ENCODE measurements at places on chromosomes 13 and 19.
A peak's percentile ranks its signal among the peaks of the same experiment; 100 is the strongest.

- DNase-seq, result no peak
Measured at GRCh38 chr13:30848332-30849027, 57.6 kb upstream of the MEDAG start.

DNA sequence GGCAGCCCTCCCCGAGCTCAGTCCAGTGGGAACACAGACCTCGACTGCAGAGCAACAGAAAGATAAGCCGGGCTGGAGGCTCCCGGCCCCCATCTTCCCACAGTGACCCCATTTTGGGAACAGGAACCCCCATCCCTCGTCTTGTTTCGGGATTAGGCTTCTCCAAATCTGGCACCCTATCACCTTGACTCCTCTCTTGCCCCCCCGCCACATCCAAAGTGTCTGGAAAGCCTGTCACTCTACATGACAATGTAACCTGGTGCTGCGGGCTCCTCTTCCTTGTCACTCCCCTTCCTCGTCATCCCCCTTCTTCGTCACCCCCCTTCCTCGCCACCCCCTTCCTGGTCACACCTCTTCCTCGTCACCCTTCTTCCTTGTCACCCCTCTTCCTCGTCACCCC, 10.1 kb downstream of the PAK4 start:
- DNase-seq, result no peak

GRCh38 chr13:33931397-33932311, 113.7 kb downstream of the RFC3 start:
- DNase-seq, result peak; percentile 80

DNA sequence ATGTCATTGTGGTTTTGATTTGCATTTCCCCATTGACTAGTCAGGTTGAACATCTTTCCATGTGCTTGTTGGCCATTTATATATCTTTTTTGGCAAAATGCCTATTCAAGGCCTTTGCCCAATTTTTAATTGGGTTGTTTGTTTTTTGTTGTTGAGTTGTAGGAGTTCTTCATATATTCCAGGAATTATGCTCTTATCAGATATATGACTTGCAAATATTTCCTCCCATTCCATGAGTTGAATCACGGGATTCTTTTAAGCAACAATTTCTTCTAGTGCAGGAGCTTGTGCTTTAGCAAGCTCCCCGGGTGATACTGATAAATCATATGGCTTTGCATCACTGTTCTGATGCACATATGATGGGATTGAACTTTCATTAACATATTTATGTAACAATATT, 47.0 kb upstream of the FLT1 start:
- DNase-seq, result no peak

DNA sequence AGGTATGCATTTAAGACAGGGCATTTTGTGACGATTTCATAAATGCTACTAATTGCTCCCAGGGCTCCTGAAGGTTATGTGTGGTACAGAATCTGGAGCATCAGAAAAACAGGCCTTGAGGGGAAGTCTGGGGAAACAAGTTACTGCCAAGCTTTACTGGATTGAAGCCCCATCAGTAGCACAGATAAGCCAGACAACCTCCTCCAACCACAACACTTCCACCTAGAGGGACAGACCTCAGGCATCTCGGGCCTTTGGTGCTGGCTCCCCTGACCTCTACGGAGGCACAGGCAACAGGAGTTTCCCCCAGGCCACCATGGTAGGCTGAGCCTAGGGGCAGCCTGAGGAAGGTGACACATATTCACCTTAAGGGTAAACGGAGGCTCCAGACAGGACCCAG, 54.1 kb downstream of the ABCC4 start:
- DNase-seq, result no peak

DNA sequence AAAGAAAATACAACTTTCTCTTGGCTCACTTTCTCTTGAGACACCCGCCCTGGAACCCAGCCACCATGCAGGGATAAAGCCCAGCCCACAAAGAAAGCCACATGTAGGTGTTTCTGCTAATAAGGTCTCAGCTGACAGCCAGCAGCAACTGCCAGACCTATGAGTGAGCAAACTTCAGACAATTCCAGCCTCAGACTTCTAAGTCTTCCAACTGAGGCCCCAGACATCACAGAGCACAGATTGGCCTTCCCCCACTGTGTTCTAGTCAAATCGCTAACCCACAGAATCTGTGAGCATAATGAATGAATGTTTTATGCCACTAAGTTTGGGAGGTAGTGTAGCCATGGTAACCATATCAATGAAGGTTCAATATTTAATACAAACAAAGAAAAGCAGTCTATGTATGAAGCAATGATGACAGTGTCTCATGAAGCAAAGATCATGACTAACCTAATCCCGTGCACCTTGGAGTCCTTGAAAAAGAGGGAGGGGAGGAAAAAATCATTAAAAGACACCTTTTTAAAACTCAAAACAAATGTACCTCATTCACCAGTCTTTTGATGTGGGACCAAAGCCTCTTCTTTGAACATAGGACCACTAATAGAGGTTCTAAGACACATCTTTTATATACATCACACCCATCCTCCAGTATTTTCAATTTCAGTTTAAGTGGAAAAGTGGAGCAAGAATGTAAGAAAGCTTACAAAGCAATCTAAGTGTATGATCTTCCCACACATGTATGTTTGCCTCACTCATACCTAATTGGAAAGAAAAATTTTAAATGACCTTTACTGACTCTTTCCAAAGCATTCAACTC, 6.2 kb downstream of the MRPS31 start:
- DNase-seq, result no peak

DNA sequence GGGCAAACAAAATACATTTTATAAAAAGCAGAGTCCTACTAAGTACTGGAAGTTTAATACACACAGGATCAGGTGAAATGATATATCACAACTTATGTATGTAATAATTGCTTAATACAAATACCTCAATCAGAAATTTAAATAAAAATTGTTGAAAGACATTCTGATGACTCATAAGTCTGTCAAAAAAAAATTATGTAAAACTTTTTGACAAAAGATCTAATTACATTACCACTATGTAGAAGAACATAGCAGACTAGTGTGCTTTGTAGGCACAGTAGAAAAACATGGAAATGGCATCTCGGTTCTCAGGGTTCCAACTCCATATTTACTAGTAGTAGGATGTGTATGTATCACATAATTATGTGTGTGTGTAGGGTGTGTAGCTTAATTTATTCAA, 156.2 kb downstream of the DNAJC3 start:
- no peak for DNase-seq

DNA sequence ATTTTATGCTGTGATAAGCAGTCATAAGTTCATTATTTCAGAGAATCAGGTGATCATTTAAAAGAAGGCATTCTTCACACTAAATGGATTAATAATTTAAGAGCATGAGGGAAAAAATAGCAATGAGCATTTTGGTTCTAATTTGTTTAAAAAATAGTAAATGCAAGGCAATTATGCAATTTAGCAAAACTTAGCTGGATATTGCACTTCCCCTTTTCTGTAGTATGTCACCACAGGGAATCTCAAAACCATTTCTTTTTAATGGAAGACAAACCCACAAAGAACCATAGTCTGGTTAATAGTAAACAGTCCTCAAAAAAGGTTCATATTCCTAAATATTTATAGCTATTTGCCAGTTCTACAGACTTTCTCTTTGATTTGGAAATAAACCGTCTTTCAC, 30.2 kb downstream of the COG6 start:
- DNase-seq, result no peak

DNA sequence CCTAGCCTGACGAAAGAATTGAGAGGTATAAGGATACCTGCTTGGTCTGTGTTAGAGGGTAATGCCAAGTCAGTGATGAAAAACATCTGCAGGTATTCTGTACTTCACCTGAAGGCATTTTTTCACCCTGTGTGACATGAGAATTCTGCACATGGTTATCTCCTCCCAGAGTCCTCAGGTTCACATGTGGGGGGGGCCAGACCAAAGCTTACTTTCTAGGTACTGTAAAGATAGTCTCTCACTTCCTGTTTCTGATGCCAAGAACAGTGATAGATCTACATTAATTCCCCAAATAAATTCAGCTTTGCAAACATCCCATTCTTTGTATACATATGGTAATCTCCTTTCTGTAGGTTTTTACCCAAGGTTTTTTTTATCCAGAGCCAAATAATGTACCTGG, 53.4 kb downstream of the GPC6 start:
- DNase-seq, result no peak

DNA sequence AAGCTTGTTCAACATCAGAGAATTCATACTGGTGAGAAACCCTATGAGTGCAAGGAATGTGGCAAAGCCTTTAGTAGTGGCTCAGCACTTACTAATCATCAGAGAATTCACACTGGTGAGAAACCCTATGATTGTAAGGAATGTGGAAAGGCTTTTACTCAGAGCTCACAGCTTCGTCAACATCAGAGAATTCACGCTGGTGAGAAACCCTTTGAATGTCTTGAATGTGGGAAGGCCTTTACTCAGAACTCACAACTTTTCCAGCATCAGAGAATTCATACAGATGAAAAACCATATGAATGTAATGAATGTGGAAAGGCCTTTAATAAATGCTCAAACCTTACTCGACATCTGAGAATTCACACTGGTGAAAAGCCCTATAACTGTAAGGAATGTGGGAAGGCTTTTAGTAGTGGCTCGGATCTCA, 25.2 kb downstream of the ZNF383 start:
- DNase-seq, result no peak

DNA sequence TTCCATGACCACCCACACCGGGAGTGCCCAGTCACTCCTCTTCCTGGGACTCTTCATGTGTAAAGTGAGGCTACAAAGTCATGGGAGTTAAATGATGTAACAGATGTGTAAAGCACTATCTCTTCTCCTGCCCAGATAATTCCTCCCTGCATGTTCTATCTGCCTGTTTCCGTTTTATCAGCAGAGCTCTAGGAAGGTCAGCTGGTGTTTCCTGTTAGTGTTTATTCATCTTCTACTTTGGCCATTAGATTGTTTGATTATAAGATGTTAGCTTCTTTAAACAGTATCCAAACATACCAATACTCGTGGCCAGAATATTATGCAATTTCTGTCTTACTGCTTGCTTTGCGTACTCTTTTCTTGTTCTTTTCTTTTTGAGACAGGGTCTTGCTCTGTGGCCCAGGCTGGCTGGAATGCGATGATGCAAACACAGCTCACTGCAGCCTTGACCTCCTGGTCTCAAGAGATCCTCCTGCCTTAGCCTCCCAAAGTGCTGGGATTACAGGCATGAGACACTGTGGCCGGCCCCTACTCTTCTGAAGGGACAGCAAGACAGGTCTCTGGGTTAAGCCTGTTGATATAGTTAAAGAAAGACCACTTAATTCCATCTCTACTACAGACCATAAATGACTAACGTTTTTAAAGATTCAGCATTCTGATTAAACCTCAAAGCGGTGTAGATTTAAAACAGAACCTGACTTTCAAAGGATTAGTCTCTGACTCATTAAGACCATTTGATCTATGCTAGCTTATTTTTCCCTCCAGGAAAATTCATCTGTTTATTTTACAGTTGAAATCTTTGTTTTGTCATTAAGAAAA, 97.4 kb upstream of the AKAP11 start:
- no peak for DNase-seq

DNA sequence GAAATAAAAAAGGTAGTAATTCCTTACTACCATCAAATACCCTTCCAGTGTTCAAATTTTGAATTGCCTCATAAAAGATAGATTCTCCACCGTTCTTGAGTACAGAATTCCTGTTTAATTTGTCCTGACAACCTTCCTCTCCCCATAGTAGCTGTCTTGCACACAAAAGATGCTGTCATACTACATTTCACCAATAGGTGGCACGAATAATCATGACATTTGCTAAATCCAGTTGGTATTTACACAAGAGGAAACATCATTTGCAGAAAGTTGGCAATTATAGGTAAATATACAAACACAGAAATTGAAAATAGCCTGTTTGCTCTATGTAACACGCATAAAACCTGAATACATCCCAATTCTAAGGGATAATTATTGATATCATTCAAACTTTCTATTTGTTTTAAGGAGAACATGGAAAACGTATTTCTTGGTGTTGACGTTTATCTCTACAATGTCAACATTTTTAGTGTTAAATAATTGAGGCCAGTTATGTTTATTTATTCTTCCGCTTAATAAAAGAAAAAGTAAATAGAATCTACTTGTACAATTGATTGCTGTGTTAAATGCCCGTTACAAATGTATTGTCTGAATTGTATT, 58.3 kb upstream of the CLDN10 start:
- DNase-seq, result no peak

- peak; percentile 27 for DNase-seq
Measured at GRCh38 chr13:72221276-72221962, 354.4 kb upstream of the DACH1 start.

DNA sequence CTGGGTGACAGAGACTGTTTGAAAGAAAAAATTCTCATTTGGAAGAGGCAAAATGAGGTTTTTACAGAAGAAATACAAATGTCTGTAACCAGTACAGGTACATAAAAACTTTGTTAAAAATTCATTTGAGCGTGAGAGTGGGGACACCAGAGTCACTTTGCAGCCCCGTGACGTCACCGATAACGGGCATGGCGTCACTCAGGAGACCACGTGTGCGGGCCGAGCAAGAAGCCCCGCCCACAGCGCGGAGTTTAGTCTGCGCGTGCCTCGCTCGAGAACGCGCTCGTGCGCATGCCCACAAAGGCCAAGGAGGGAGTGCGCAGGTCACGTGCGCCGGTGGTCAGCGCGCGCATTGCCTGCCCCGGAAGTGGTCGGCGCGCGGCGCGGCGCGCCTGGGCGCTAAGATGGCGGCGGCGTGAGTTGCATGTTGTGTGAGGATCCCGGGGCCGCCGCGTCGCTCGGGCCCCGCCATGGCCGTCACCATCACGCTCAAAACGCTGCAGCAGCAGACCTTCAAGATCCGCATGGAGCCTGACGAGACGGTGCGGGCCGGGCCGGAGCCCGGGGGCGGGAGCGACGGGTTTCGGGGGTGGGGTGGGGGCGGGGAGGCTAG, at the start of gene RAD23A:
Gene RAD23A (plus strand): TSS at position 384 of the 613 bp plus-strand sequence. CDS start 87 bp downstream, at position 471.
- peak; percentile 99 for DNase-seq
